Chondrocyte (in vitro differentiated cells): ENCODE measurements at places on chromosomes 3 and 15. TPM values are rescaled to one million over a fixed set of nuclear protein-coding genes. Genes with fewer than 3 reads are reported as not detected.

DNA sequence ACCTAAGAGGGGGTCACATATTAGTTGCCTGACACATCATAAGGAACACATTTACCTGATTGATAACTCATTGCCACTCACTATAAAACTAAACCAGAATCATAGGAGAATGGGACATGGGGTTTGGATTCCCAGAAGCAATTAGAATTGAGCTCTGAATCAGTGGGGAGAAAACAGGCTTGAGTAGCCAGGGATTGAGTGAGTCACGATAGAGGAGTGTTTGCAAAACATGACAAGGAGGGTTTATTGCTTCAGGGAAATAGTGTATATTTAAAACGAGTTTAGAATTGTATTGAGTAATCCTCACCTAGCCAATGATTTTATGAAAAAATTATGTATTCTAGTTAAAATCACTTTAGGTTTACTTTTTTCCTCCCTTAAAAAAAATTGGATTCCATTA is 101.1 kb upstream of the THRB start:
- H3K27ac ChIP-seq = no peak overlapping the region
- H3K4me1 ChIP-seq = peaks cover 6% of the 10 kb centered on the region
- no peaks in the 10 kb centered on the region for H3K27me3 ChIP-seq
- DNase-seq = no peak
- H3K36me3 ChIP-seq = no peaks in the 10 kb centered on the region

- H3K4me1 ChIP-seq = peaks cover 20% of the 10 kb centered on the region
- DNase-seq = no peak
- no peak overlapping the region for H3K4me3 ChIP-seq
- H3K36me3 ChIP-seq = no peaks in the 10 kb centered on the region
These were observed 23.6 kb downstream of the TM4SF4 start for GRCh38 chr3:149497966-149498670.

GRCh38 chr3:136334209-136334608 is 84.1 kb downstream of the PCCB start:
- H3K27me3 ChIP-seq = no peaks in the 10 kb centered on the region
- peaks cover 40% of the 10 kb centered on the region for H3K4me1 ChIP-seq
- H3K36me3 ChIP-seq = peaks cover 17% of the 10 kb centered on the region
- no peak for DNase-seq
- no peak overlapping the region for H3K4me3 ChIP-seq

Gene COL6A5
- total RNA-seq = not detected in 3 replicates

Gene EPHB1
- total RNA-seq = 1.0 to 1.7 TPM (median 1.6 TPM) in 3 replicates

DNA sequence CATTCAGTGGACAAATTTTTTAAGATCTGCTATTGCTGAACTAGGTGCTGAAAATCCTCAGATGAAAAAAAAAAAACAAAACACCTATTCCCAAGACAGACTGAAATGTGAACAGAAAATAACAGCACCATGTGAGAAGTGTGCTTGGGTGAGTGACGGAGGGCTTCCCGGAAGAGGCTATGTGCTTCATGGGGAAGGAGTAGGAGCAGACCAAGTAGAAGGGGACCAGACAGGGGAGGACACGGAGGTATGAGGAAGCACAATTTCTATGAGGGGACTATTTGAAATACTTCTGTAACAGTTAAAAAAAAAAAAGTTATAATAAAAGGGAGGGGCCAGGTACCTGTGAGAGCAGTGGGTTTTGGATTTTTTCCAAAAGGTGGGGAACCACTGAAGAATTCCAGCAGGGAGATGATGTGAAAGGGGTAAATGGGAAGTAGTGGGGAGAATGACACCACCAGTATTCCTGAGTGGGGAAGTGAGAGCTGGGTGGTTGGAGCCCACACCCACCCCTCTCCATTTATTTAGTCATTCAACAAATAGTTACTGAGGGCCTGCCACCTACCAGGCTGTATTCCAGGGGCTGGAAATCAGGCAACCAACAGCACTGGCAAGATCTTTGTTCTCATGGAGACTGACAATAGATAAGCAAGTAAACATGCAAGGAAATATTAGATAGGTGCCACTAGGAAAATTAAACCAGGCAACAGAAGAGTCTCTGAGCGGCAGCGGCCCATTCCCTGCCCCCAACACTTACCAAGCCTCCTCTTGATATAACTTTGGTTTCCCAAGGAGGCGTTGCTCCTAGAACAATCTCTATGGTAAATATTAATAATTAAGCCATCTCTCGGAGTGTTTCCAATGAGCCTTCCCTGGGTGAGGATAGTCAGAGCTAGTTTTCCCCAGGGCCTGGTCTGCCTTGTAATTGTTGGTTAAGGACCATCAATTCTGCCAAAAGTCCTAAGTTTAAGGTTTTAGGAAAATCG is 3.8 kb upstream of the USP3 start:
- peaks cover 4% of the 10 kb centered on the region for H3K27me3 ChIP-seq

Gene IQCH
- total RNA-seq = 1.00 to 1.4 TPM (median 1.0 TPM) in 3 replicates

DNA sequence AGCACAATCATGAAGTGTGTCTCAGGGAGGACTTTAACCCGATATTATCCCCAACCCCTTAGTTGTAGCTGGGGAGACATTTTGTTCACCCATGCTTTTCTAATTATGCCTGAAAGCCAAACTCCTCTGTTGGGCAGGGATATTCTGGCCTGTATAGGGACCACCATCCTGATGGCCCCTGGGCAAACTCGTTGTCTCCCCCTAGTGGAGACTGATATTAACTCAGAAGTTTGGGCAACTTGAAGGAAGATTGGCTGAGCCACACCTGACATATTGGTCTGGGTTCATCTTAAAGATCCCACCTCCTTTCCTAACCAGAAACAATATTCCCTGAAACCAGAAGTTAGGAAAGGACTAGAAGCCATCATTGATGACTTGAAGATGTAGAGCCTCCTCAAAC is 42.3 kb downstream of the TM4SF18 start:
- H3K4me3 ChIP-seq = no peak overlapping the region
- no peaks in the 10 kb centered on the region for H3K4me1 ChIP-seq
- H3K27ac ChIP-seq = no peak overlapping the region
- DNase-seq = no peak
- H3K27me3 ChIP-seq = no peaks in the 10 kb centered on the region

DNA sequence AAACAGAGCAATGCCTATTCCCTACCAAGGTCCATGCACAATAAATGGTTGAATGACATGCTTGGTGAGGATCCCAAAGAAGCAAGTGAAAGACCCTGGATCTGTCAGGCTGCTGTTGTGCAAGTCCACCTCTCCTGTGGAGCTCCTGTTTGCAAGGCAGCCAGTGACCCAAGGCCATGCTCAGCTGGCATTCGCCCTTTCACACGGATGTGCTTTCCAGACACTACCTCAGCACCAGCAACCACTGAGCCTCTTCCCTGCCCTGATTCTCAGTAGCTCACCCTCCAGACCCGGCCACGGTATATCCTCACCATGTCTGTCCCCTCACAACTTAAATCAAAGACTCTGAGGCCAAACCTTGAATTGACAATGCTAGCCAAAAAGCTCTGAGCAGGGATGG is 23.3 kb downstream of the WWTR1 start:
- no peak for DNase-seq
- no peaks in the 10 kb centered on the region for H3K27me3 ChIP-seq
- no peak overlapping the region for H3K27ac ChIP-seq
- peaks cover 71% of the 10 kb centered on the region for H3K4me1 ChIP-seq
- peaks cover 5% of the 10 kb centered on the region for H3K36me3 ChIP-seq

GRCh38 chr3:171862993-171863521 is 19.9 kb downstream of the TMEM212 start:
- no peaks in the 10 kb centered on the region for H3K27me3 ChIP-seq
- peak overlapping the region; percentile 25 for H3K4me3 ChIP-seq
- H3K36me3 ChIP-seq = no peaks in the 10 kb centered on the region
- peaks cover 30% of the 10 kb centered on the region for H3K4me1 ChIP-seq
- no peak for DNase-seq

Gene ITIH4
- 5.2 to 8.3 TPM (median 6.3 TPM) in 3 replicates for total RNA-seq

GRCh38 chr3:135159681-135160247 is 364.7 kb downstream of the EPHB1 start:
- H3K27ac ChIP-seq = no peak overlapping the region
- H3K36me3 ChIP-seq = no peaks in the 10 kb centered on the region
- no peaks in the 10 kb centered on the region for H3K27me3 ChIP-seq
- H3K4me1 ChIP-seq = no peaks in the 10 kb centered on the region

DNA sequence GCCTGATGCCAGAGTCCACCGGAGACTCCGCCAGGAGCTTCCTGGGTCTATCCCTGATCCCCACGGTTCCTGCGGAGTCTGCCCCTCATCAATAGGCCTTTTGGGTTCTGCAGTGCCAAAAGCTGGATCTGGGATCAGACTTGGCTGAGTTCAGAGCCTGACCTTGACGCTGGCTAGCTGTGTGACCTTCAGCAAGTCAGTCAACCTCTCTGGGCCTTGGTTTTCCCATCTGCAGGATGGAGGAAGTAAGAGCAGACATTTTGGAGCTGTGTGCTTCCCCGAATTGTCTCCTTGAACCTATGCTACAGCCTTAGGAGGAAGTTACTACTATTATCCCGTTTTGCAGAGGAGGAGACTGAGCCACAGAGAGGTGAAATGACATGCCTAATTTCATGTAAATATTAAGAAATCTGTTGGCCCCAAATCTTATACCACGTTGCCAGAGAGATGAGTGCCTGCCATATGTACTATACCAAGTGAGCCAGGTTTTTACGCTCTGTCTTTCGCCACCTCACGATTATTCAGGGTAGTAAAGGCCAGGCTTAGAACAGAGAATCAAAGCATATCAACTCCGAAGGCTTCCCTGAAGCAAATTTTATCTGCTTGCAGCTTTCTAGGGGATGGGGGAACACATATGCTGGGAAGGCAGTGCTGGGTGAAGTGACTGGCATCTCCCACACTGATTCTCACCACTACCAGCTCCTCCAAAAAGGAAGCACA is 112.5 kb downstream of the SRGAP3 start:
- DNase-seq = no peak
- H3K36me3 ChIP-seq = peaks cover 2% of the 10 kb centered on the region
- no peaks in the 10 kb centered on the region for H3K27me3 ChIP-seq
- peak overlapping the region; percentile 63 for H3K4me3 ChIP-seq

- H3K27me3 ChIP-seq = no peaks in the 10 kb centered on the region
- no peak for DNase-seq
- peaks cover 4% of the 10 kb centered on the region for H3K36me3 ChIP-seq
- H3K27ac ChIP-seq = no peak overlapping the region
These were observed 62.7 kb upstream of the ZNF148 start for GRCh38 chr3:125437631-125438435.

DNA sequence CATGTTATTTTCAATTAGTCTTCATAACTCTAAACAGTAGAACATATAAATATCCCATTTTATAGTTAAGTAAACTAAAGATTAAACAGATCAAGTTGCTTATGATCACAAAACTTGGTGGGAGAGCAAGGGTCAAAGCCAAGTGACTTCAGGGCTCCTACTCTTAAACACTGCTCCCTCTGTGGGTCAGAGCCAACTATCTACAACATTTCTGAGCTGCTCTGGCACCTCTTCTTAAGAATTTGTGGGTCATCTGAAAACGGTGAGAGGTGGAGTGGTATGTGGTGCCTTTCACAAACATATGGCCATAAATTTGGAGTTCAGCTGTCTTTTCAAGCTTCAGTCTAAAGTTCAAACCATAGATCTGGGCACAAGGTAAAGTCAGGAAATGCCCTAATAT is 10.9 kb downstream of the ATG3 start:
- no peaks in the 10 kb centered on the region for H3K27me3 ChIP-seq
- no peak overlapping the region for H3K4me3 ChIP-seq
- no peak overlapping the region for H3K27ac ChIP-seq
- peaks cover 14% of the 10 kb centered on the region for H3K4me1 ChIP-seq

Gene FEZF2
- not detected in 3 replicates for total RNA-seq

Gene THAP10
- total RNA-seq = 1.8 to 2.3 TPM (median 2.2 TPM) in 3 replicates

GRCh38 chr3:58584690-58585004 is 7.5 kb upstream of the FAM107A start:
- peak overlapping the region; percentile 36 for H3K27ac ChIP-seq
- peaks cover 22% of the 10 kb centered on the region for H3K4me1 ChIP-seq
- no peak for DNase-seq
- H3K4me3 ChIP-seq = peak overlapping the region; percentile 82
- peaks cover 1% of the 10 kb centered on the region for H3K36me3 ChIP-seq

GRCh38 chr3:139307072-139307491 is 36.7 kb upstream of the MRPS22 start:
- H3K27ac ChIP-seq = no peak overlapping the region
- H3K4me1 ChIP-seq = peaks cover 29% of the 10 kb centered on the region
- no peaks in the 10 kb centered on the region for H3K27me3 ChIP-seq

DNA sequence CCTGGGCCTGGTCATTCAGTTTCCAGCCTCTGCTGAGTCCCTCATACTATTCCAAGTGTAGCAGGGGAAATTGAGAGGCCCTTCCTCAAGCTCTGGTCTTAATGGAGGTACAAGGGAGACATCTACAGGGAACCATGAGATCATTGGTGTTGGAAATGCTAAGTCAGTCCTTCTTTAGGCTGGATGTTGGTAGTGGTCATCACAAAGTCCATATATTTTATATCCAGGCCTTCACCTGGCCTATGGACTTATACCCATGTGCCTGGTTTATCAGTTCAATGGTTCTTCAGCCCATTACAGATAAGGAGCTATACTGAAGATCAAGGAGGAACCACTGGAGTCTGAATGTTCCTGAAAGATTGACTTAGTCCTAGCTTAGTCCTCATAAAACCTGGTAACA is 135.0 kb downstream of the STAG1 start:
- H3K36me3 ChIP-seq = peaks cover 4% of the 10 kb centered on the region
- H3K27me3 ChIP-seq = no peaks in the 10 kb centered on the region
- DNase-seq = no peak
- H3K27ac ChIP-seq = no peak overlapping the region
- H3K4me1 ChIP-seq = no peaks in the 10 kb centered on the region

DNA sequence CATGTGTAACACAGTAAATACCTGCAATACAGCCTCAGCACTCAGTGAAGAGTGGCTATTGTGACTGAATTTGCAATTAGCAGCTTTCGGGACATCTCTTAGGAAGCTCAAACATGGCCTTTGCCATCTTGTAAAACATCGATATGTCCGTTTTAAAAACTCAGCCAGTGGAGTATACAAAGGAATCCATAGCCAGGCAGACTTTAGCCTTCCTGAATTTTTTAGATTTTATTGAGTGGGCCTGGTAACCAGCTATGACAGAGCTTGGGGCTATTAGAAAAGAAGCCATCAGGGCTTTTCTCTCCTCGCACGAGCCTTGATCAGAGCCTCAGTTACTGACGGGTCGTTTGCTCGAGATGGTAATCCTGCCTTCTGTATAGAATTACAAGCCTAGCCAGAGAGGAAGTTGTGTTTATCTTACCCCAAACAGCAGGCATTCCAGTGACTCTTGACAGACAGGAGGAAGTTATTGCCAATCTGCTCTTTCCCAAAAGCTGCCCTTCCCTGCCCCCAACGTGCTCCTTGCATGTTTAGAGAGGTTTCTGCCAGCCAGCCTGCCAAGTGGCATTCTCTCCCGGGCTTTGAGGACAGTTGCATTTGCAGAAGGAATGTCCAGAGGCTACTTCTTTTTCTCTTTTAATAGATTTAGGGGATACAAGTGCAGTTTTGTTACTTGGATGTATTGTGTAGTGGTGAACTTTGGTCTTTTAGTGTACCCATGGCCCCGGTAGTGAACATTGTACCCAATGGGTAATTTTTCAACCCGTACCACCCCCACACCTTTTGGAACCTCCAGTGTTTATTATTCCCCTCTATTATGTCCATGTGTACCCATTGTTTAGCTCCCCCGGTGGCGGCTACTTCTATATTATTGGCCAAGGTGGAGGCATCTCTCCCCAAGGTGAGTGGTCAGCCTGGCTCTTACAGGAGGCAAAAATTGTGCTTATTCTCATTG is 40.6 kb downstream of the ITPR1 start:
- H3K27me3 ChIP-seq = no peaks in the 10 kb centered on the region
- peaks cover 56% of the 10 kb centered on the region for H3K4me1 ChIP-seq
- H3K36me3 ChIP-seq = peaks cover 5% of the 10 kb centered on the region
- peak overlapping the region; percentile 83 for H3K27ac ChIP-seq
- no peak for DNase-seq

GRCh38 chr15:57785959-57786358 is 79.4 kb downstream of the POLR2M start:
- H3K36me3 ChIP-seq = no peaks in the 10 kb centered on the region
- H3K4me1 ChIP-seq = peaks cover 9% of the 10 kb centered on the region
- no peak for DNase-seq
- no peak overlapping the region for H3K27ac ChIP-seq

Gene CYP19A1
- 1.3 TPM in 1 of 3 replicates, not detected in the others for total RNA-seq
